ENCODE measurements at places on chromosomes 12 and 14.

DNA sequence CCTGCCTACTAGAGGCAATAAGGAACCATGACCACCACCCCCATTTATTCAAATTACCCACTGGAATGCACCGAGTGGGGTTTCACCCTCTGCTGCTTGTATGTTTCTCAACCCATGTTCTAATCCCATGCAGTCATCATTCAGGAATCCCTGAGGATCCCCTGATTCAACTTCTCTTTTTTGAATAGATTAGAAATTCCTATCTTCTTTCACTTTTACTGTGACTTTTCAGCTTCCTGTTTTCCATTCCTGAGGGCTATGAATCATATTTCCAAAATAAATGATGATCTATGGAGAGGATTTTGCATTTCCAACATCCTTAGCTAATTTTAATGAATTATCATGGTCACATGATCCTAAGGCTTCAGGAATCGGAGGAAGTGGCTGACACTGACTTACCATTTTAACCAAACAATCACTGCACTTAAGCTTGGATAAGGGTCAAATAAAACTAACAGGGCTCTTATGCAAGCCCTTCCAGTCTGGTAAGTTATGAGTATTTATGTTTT, 19.4 kb upstream of the P2RX4 start:
- no peak for DNase-seq

DNA sequence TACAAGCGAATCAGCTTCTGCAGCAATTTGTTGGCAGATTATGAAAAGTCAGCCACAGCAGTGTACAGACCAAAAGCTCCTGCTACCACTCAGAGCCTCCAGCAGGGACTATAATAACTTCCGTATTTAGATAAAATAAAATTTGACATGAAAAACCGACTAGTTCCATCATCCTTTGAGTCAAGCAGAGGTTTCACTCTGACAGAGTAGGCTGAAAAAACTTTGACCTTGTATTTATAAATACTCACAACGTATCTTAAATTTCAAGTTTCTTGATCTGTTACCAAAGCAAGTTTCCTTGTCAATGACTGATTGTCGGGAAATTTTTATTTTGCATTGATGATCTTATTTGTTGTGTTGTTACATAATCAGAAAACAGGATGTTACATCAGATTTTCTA, 283.4 kb downstream of the DAD1 start:
- DNase-seq: no peak

DNA sequence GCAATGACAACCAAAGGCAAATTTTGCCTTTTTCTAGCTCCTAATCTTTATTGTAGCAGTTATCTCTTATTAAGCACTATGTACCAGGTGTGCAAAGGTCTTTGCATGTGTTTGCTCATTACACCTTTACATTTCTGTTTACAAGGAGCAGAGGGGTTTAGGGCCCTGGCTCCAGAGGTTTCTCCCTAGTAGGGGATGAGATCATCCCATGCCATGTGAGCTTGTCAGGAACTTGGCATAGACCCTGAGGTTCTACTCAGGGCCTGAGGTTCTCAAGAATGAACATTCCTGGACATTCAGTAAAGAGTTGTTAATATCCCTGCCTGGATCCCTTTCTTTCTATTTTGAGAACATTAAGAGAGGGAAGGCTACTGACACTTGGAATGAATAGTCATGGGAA, 292.0 kb downstream of the RPAP3 start:
- no peak for DNase-seq

- DNase-seq: no peak
Measured at GRCh38 chr12:117035287-117035686, 63.9 kb downstream of the TESC start.

- DNase-seq: no peak
Measured at GRCh38 chr12:12254553-12254952, 12.3 kb downstream of the LRP6 start.

- DNase-seq: peak; percentile 36
Measured at GRCh38 chr14:95038521-95039250, 118.6 kb downstream of the DICER1 start.

GRCh38 chr14:76271041-76271755, 104.7 kb upstream of the ESRRB start:
- DNase-seq: no peak

- no peak for DNase-seq
Measured at GRCh38 chr12:119746169-119746568, 78.2 kb downstream of the PRKAB1 start.

DNA sequence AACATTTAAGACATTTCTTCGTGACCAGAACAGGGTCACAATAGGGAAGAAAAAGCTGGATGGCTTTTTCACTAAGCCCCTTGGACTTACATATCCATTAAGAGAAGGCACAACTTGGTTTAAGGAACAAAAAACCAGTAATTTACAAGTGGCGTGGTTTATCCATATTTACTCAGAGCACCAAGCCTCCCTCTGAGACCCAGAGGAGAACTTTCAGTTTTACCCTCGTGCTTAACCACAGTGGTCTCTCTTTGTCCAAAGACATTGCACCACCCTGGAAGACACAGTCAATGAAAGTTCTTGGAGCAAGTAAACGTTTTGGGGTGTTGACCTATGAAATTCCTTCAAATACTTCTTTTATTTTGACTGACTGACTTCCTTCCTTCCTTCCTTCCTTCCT, 52.5 kb downstream of the SSPN start:
- DNase-seq: no peak

GRCh38 chr12:45205165-45205825, 10.6 kb upstream of the ANO6 start:
- DNase-seq: no peak

DNA sequence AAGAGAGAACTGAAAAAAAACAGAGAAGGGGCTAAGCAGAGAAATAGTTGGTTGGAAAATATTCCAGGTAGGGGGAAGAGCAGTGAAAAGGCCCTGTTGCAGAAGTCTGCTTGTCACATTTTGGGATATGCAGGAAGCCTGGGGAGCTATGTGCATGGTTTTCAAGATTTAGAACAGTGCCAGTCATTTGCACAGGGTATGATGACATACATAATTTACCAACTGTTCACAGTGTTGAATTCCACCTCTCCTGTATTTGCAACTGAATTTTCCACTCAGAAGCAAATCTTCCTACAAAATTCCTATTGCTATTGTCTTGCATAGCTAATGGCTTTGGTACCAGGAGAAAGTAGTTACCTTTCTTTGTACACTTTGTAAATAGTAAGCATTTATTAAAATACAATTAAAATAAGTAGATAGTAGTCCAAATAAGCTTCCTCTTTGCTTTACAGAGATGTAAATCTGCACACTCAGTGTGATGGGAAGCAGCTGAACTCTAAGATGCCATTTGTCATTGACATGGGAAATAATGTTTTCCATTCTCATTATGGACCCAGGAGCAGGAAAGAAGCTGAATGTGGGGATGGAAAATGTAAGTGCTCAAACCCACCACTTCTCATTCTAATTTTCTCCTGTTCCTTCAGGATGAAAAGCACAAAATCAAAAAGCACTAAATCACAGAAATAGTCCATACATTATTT, 177.4 kb downstream of the BTG1 start:
- DNase-seq: no peak

GRCh38 chr12:128817111-128818015, 6.4 kb downstream of the SLC15A4 start:
- DNase-seq: peak; percentile 76

GRCh38 chr14:99350751-99351150, 78.8 kb upstream of the BCL11B start:
- DNase-seq: no peak

DNA sequence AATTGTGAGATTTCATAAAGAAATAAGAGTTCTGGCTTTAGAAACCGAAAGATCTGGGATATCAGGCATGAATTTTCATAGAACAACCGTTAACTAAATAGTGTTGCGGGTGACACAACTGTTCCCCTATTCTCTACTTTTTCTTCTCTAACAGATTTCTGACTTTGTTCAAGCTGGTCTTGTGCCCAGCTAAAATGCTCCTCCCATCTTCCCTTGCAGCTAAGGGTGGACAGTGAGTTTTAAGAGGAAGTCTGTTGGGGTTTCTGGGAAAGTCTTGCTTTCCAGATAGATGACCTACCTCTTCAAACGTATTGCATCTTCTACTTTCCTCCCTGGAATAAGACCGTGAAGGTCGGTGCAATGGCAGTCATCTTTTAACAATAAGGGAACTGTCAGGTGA, 18.7 kb downstream of the CCDC63 start:
- no peak for DNase-seq

GRCh38 chr14:101875727-101876554, 88.4 kb upstream of the DYNC1H1 start:
- DNase-seq: no peak

GRCh38 chr14:93855737-93856136, 67.5 kb upstream of the PRIMA1 start:
- no peak for DNase-seq

GRCh38 chr14:104353921-104354701, 215.7 kb downstream of the KIF26A start:
- no peak for DNase-seq

Measured in left lobe of liver (tissue), 2 donors.